ENCODE measurements at places on chromosomes 16 and 17. TPM values are rescaled to one million over a fixed set of nuclear protein-coding genes. Genes with fewer than 3 reads are reported as not detected.

The MYO15A gene
- 1.0 TPM for total RNA-seq

The SNN gene
- 30.1 TPM for total RNA-seq

DNA sequence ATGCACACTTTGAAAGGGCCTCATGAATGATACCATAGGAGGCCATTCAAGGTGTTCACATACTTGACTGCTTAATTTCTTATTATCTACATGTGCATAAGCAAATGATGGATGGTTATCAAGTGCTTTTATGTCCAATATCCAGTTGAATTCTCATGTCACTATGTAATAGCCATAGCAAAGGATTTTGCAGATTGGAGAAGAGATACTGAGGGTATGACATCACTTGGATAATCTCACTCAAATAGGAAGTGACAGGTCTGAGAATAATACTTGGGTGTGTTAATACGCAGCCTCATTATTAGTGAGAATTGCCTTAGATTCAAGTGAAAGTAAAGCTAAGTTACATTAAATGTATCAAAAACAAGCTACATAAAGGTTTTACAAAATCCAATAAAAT, 1208.6 kb downstream of the CDH11 start:
- no peak overlapping the region for H3K27ac ChIP-seq
- no peaks in the 10 kb centered on the region for H3K36me3 ChIP-seq
- H3K4me1 ChIP-seq: no peaks in the 10 kb centered on the region
- H3K27me3 ChIP-seq: no peaks in the 10 kb centered on the region
- DNase-seq: no peak
- H3K4me3 ChIP-seq: no peak overlapping the region

GRCh38 chr17:79501910-79502309, 108.9 kb downstream of the RBFOX3 start:
- no peaks in the 10 kb centered on the region for H3K36me3 ChIP-seq
- no peaks in the 10 kb centered on the region for H3K4me1 ChIP-seq
- H3K27me3 ChIP-seq: peaks cover 6% of the 10 kb centered on the region
- H3K4me3 ChIP-seq: no peak overlapping the region
- no peak overlapping the region for H3K27ac ChIP-seq

The ZNF423 gene
- total RNA-seq: 0.06 TPM

The C1QTNF1 gene
- total RNA-seq: not detected

GRCh38 chr17:48751733-48752398, 23.3 kb upstream of the HOXB13 start:
- H3K4me3 ChIP-seq: no peak overlapping the region
- peaks cover 4% of the 10 kb centered on the region for H3K4me1 ChIP-seq
- H3K27ac ChIP-seq: no peak overlapping the region
- peaks cover 95% of the 10 kb centered on the region for H3K27me3 ChIP-seq
- no peak for DNase-seq
- no peaks in the 10 kb centered on the region for H3K36me3 ChIP-seq

DNA sequence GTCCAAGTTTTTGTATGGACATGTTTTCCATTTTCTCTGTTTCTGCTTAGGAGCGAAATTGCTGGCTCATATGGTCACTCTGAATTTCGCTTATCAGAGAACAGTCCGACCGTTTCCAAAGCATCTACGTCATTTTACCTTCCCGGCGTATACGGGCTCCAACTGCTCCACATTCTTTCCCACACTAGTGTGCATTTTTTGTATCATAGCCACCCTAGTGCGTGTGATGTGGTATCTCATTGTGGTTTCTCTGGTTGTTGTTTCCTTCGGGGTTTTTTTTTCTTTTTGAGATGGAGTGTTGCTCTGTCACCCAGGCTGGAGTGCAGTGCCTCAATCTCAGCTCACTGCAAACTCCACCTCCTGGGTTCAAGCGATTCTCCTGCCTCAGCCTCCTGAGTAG, 31.0 kb upstream of the BHLHA9 start:
- peaks cover 11% of the 10 kb centered on the region for H3K4me1 ChIP-seq
- H3K27me3 ChIP-seq: peaks cover 38% of the 10 kb centered on the region

- peaks cover 4% of the 10 kb centered on the region for H3K4me1 ChIP-seq
- no peak overlapping the region for H3K4me3 ChIP-seq
- peaks cover 30% of the 10 kb centered on the region for H3K27me3 ChIP-seq
- no peaks in the 10 kb centered on the region for H3K36me3 ChIP-seq
- no peak overlapping the region for H3K27ac ChIP-seq
- DNase-seq: no peak
Measured at GRCh38 chr16:8583732-8584131, 6.6 kb downstream of the TMEM114 start.

DNA sequence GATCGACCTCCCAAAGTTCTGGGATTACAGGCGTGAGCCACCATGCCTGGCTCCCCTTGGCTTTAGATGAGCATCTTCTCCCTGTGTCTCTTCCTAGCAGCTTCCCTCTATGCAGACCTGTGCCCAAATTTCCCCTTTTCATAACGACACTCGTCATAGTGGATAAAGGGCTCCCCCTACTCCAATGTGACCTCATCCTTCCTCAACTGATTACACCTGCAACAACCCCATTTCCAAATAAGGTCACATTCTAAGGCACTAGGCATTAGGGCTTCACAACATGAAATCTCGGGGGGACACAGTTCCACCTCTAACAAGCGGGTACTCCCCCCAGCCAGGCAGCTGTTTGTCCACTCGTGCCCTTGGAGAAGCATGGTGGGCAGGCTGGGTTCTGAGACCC, 10.3 kb downstream of the KIF19 start:
- DNase-seq: no peak
- H3K27me3 ChIP-seq: peaks cover 4% of the 10 kb centered on the region
- peaks cover 12% of the 10 kb centered on the region for H3K4me1 ChIP-seq

GRCh38 chr17:28421787-28422305, 15.8 kb upstream of the SLC46A1 start:
- H3K4me1 ChIP-seq: peaks cover 3% of the 10 kb centered on the region
- H3K36me3 ChIP-seq: no peaks in the 10 kb centered on the region
- H3K27me3 ChIP-seq: peaks cover 5% of the 10 kb centered on the region
- H3K4me3 ChIP-seq: no peak overlapping the region
- no peak for DNase-seq

GRCh38 chr17:6145946-6146345, 75.8 kb downstream of the WSCD1 start:
- DNase-seq: no peak
- peaks cover 3% of the 10 kb centered on the region for H3K27me3 ChIP-seq
- no peaks in the 10 kb centered on the region for H3K36me3 ChIP-seq
- H3K4me3 ChIP-seq: no peak overlapping the region
- no peaks in the 10 kb centered on the region for H3K4me1 ChIP-seq

The ADGRG3 gene
- not detected for total RNA-seq

GRCh38 chr17:6843241-6843880, 11.8 kb upstream of the TEKT1 start:
- peaks cover 7% of the 10 kb centered on the region for H3K4me1 ChIP-seq
- H3K27ac ChIP-seq: no peak overlapping the region
- peaks cover 68% of the 10 kb centered on the region for H3K27me3 ChIP-seq
- DNase-seq: no peak
- H3K4me3 ChIP-seq: no peak overlapping the region
